ENCODE measurements at places on chromosomes 11 and 22.

GRCh38 chr22:36177160-36177559 is 16.6 kb upstream of the APOL3 start:
- no peak for DNase-seq

DNA sequence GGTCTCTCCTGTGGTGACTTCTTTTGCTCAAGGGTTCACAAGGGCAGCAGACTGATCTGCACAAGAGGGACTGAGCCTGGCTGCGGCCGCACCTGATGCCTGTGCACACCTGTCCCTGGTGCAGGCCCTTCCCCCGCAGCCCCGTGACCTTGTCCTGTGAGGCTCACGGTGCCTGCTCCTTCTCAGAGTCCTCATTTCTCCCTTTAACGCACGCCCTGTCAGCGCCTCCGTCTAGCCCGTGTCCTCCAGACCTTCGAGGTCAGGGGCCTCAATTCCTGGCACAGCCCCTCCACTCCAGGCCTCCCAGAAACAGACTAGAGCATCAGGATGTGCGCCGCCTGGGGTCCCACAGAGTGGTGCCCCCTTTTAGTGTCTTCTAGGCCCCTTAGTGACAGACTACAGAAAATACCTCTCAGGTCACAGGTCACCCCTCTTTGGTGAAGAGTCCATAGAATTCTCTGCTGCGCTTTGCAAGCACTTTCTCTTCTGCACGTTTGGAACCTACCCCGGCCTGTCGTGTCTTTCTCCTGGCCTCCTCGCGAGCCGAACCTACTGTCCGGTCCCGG is 1.0 kb upstream of the DRD4 start:
- DNase-seq: no peak

DNA sequence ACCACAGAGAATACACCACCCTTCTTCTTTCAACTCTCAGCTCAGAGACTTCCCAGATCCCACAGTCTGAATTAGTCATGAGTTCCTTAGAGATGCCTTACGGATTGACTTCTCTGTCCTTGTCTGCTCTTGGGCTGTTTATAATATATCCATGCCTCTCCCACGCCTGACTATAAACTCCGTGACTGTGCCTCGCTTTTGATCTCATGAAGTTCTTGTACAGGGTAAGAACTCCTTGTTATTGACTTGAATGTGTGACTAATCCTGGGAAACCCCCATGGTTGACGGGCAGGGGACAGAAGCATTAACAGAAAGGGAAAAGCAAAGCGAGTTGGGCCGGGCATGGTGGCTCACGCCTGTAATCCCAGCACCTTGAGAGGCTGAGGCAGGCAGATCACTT is 62.4 kb upstream of the POU2AF1 start:
- DNase-seq: no peak

DNA sequence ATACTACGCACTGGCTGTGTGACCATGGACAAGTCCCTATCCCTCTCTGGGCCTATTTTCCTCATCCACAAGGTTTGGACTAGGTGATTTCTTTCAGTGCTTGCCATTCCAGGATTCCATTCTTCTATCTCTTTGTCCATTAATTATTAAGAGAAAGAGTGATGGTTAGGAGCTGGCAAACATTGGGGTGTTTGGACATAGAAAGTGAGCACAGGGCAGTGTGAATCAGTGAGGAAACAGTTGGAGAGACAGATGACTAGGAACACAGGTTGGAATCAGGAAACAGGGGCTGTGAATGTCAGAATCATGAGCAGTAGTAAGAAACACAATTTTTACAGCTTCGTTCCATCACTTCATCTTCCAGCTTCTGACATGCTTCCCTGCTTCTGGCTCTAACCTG is 211.8 kb downstream of the INSC start:
- no peak for DNase-seq

DNA sequence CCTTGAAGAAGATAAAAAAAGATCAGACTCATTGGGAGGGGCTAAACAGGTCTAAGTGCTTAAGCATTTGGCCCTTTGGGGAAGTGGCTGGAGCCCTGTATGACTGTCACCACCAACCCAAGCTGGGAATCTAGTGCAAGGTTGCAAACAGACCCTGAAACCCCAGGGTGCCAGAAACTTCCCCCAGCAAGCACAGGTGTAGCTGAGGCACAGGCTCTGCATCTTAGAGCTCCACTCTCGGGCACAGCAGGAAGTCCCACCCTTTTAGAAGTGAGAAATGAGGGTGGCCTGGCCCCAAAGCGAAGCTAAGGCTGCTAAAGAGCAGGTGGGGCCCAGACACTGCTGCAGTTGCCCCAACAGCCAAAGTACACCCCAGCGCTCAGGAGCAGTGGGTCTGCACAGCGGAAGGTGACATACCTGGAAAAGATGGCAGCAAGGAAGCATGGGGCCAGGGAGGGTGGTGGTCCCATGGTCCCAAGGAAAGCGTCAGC is 5.8 kb upstream of the KDM2A start:
- DNase-seq: no peak

- DNase-seq: no peak
Measured at GRCh38 chr11:45182902-45183301, 36.5 kb downstream of the PRDM11 start.

- DNase-seq: no peak
Measured at GRCh38 chr11:69233744-69234570, 60.0 kb upstream of the MYEOV start.

DNA sequence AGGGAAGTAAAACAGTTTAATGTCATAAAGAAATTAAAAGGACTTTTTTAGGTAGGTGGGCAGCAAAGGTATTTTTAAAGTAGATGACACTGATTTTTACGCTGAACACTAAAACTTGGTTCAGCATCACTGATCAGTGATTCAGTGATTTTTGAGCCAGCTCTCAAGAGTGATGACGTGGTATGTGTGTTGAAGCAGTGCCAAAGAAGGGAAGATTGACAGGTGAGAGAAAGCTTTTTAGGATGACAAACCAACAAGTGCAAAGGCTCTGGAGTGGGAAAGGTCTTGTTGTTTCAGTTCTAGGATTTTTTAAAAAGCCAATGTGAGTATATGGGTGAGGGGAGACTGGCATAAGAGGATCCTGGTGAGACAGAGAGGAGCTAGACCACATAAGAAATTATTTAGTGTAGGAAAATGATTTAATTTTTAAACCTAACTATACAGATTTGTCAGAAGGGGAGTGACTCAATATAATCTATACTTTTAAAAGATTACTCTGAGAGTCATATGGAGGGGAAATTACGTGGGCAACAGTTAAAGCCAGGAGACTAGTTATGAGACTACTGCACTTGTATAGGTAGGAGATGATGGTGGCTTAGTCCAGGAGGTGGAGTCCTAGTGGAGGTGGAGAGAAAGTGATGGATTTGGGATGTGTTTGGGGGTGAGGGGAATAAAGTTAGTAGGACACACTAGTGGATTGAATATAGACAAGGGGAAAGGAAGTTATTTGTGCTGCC is 17.6 kb upstream of the CALCB start:
- no peak for DNase-seq

DNA sequence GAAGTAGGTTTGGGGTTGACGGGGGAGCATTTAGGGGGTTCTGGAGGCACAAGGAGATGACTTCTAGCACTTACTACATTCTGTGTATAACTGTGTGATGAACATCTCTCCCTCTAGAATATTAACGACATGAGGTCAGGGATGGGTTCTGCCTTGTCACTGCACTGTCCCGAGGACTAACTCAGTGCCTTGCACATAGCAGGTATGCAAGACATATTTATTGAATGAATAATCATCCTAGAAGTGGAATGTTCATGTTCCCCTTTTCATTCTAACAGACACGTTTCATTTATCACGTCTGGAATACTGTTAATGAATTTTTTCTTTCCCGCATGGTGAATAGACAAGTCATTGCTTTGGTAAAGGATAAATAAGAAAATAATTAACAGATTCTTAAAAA is 12.6 kb downstream of the SYT13 start:
- no peak for DNase-seq

GRCh38 chr11:9765320-9766101 is 101.6 kb downstream of the SWAP70 start:
- peak; percentile 83 for DNase-seq

GRCh38 chr11:110812086-110812733 is 100.0 kb upstream of the ARHGAP20 start:
- DNase-seq: no peak

DNA sequence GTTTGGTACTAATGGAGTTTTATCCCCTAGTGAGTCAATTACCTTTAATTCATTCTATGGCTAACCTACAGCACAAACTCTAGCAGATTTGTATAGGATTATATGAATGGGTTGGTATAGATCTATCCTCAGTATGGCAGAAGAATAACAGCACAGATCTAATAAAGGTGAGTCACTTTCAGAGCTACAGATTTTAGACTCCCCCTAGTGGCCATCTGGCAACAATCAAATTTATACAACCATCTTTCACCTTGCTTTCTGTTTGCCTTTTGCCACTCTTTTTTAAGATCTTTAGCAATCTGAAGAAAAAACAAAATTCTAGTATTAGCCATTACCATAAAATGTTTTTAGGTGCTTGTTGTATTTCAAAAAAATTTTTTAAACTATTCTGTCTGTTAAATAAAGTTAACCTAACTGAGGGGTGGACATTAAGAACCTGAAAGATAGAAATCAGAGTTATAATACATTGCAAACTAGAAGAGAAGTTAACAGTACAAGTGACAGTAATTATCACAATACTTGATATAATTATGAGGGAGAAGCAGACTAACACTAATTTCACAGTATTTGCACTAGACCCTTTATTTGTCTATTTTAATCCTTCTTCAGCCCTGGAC is 25.8 kb downstream of the DDIAS start:
- peak; percentile 51 for DNase-seq

DNA sequence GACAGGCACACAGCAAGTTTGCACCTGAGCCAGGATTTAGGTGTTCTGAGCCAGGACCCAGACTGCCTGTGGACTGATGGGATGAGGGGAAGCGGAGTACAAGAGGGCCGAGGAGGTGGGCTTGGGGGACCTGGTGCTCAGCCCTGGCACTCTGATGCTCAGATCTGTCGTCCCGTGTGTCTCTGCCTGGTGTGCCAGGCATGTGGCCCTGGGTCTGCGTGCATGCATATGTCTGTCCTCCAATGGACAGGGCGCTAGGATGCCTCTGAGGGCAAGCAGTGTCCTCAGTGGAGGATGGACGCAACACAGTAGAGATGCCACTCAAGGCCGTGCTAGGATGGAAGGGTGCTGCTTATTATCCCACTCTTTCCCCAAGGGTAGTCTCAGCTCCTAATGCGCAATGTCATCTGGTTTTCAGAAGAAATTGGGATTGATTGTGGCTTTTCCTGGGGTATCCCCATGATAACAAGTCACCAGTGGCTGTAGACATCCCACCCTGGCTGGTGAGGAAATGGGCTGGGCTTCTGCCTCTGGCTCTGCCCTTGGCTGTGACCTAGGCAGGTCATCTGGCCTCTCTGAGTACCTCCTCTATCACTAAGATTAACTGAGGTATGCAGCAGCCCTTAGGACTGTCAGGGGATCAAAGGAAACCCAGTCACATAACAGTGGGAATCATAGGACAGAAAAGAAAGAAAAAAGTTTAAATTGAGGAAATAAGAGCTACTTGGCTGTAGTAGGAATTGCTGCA is 35.7 kb upstream of the SUSD2 start:
- no peak for DNase-seq

DNA sequence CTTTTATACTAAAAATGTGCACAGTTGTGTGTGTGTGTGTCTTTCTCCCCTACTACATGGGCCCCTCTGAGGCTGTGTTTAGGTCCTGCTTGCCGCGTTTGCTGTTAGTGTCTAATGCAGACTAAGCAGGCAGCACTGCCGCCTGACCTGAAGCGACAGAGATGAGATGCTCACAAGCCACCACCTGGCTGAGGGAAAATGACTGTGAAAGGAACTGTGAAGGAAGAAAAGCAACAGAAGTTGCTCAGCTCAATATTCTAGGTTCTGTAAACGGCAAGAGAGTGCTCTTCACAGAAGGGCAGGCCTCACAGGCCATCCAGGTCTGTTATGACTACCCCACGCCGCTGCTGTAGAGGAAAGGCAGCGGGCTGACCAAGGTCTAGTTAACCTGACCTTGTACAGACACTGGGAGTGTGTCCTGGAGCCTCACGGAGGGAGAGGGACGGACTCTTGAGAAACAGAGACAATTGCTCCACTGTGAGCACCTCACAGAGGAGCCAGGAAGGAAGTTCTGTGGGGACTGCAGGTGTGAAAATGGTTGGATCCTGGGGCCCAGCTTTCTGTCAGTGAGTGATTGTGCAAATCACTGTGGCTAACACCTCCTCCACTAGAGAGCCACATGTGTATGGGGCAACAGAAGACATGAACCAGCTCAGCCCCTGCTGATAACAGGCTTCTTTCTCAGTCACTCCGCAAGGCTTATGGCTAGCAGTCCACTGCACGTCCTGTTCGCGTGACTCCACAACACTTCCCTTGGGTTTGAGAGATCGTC is 31.3 kb upstream of the YPEL1 start:
- DNase-seq: no peak

- peak; percentile 31 for DNase-seq
Measured at GRCh38 chr22:29156507-29156906, 49.2 kb upstream of the EMID1 start.

- peak; percentile 49 for DNase-seq
Measured at GRCh38 chr11:2724653-2725367, 25.0 kb upstream of the KCNQ1OT1 start.

GRCh38 chr11:73087730-73088129 is 54.4 kb downstream of the FCHSD2 start:
- DNase-seq: peak; percentile 12

DNA sequence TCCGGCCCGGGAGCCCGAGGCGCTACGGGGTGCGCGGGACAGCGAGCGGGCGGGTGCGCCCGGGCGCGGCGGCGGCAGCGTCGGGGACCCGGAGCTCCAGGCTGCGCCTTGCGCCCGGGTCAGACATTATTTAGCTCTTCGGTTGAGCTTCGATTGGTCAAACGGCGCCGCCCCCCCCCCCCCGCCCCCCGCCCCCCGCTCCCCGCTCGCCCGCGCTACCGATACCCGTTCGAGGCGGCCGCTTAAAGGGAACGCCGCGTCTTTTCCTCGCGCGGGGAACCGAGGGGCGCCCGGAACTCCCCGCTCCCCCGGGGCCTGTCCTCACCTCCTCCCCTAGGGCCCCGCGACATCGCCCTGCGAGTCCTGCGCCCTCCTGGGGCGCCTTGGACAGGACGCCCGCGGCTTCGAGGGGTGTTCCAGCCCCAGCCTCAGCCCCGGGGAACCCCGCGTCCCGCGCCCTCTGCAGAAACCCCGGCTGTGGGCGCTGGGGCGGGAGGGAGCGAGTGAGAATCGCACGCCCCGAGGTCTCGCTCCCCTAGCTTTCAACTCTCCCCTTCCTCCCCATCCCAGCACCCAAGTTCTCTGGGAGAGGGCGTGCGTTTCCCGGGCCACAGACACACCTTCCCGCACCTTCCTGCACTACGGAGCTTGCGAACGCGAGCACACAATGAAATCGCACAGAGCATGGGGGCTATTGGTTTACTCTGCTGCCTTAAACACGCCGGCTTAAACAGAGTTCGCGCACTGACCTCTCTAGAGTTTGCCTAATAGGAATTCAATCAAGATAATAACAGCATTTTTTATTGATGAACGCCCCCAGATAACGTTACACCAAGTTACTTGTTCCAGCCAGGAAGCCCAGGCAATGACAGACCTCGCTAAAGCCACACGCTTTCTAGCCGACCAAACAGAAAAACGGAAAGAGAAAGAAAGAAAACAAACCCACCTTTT is at the start of gene BDNF:
BDNF (minus strand) TSS at position 105 of the 951 bp plus-strand sequence. CDS start 41,891 bp downstream, outside the sequence.
- no peak for DNase-seq

GRCh38 chr11:8713760-8714454 is 31.3 kb downstream of the RPL27A start:
- no peak for DNase-seq
